ENCODE measurements at places on chromosomes 2 and 18.
A peak's percentile ranks its signal among the peaks of the same experiment; 100 is the strongest.

- DNase-seq: no peak
Observed at GRCh38 chr2:97857553-97857952, 138.2 kb downstream of the TMEM131 start.

DNA sequence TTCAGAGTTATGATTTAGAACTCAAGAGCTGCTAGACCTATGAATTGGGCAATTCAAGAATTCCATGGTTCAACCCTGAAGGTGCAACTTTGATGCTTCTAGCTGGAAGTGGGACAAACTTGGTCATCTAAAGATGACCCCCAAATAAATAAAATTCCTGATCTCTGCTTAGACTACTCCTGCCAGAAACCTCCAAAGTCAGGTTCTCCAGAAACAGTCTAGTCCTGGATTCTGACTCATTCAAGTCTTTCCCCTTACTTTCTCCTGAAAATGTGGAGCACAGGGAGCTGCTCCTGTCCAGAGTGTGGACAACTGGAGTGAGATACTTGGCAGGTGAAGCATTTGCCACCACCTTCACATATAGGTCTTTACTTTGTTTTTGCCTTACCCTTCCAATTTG lies 557.7 kb upstream of the TNP1 start:
- no peak for DNase-seq

DNA sequence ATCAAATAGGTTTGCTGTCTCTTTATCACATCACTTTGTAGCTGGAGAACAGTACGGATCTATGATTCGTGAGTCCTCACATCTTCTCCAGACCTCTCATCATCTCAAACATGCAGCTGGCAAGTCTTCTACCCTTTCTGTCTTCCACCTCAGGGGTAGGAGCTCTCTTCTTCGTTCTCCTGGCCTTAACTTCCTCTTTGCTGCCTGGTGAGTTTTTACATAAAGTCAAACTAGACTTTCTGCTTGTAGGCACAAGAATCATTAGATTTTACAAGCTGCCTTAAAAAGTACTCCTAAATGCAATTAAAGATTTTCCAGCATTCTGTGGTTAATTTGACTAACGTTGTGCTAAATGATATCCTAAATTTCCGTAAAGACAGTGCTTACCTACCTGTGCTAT lies 43.7 kb upstream of the TANK start:
- no peak for DNase-seq

DNA sequence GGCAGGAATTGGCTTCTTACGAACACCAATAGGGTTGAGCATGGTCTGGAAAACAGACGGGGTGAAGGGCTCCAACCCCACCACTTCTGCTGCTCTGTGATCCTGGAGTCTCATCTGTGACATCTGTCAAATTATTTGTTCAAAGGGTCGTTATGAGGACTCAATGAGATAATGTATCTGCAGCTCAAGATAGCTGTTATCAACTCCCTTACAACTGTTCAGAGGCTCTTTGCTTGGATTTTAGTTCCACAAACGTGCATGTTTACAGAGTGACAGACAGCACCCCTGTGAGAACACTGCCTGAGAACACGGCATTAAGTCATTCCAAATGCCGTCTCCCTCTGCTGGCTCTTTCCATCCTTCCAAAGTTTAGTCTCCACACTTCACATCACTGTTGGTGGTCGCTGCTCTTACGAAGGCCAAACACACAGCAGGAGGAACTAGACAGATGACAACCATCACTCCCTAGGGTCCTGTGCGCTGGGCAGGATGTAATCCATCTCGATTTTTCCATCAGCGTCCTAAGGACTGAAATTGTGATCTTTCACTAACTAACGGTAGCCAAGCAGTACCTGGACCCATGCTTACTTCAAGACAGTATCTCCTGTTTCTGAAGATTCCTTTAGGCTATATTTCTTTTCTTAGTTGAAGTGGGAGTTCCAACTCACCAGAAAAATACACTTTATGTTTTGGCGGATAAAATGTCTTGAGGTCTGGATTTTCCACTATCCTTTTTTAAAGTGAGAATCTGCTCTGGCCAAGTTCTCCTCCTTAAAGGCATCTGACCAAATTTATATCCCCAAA lies 220.3 kb downstream of the ANAPC1 start:
- DNase-seq: peak; percentile 30

GRCh38 chr18:79918615-79919011 lies 32.8 kb downstream of the SLC66A2 start:
- no peak for DNase-seq

DNA sequence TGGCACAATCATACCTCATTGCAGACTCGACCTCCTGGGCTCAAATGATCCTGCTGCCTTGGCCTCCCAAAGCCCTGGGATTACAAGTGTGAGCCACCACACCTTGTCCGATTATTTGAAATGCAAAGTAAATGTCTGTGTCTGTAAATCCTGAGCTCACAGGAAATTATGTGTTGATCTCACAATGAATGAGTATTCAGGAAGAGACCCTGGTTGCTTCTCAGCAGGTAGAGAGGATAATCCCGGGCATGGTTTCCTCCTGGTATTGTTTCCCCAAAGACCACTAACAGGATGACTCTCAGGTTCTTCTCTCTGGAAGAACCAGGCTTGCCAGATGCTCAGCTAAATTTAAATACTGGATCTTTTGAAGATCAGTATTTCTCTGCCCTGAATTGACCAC lies 147.6 kb downstream of the LDLRAD4 start:
- DNase-seq: no peak

DNA sequence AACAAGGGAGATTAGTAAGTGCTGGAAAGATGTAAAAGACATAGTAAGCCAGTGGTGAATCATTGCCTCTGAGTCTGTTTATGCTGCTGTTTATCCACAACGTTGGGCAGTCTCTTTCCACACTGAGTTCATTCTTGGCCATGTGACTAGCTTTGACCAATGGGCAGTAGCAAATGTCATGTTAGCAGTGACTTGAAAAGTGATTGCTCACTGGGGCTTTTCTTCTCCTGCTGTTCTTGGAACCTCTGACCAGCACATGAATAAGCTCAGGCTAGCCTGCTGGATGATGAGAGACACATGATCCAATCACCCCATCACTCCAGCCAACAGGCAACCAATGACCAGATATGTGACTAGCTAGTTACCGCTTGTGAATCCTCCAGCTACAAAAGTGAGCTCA lies 360.4 kb downstream of the SLC4A3 start:
- DNase-seq: peak; percentile 99

DNA sequence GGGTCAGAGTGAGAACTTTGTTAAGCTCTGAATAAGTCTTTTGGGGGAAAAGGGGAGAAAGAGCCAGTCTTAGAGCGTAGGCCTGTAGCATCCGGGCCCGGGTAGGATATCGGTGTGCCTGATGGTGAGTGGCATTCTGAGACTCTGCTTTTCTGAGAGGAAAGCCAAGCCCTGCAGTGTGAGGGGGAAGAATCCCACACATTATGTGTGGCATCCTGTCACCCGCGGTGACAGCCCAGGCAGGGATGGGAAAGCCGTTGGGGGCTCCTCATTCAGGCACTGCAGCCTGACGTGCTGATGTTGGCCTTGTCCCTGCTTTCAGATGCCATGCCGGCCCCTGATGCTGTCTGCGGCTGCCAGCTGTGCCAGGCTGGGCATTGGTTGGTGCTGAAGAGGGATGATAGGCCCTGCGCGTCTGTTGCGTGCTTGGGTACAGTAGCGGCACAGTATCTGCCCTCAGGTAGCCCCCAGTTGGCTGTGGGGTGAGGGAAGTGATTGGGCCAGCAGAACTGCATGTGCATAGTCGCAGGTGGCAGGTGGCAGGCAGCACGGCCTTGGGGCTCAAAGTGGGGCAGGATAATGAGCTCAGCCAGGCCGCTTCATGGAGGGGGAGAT lies 37.6 kb downstream of the GLI2 start:
- no peak for DNase-seq

DNA sequence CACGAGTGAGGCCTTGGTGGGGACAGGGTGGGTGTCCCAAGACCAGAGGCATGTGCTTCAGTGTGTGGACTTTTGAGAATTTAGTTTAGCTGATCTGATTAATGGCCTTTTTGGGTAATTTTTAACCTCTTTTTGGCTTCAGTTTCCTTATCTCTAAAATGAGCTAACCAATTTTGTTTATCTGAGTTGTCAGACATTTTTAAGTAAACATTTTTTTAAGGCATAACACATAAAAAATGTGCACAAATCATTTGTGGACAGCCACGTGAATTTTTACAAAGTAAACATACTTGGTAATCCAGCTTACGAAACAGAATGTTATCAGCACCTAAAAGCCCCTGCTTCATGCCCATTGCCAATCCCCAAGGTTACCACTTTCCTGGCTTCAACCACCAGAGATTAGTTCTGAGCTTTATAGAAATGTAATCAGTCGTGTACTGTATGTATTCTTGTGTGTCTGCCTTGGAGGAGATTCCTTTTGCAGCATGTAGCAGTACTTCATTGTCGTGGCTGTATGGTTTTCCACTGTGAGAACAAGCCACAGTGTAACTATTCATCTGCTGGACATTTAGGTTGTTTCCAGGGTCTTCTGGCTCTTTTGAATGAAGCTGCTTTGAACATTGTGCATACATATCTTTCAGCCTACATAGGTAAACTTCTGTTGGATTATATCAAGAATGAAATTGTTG lies 8.4 kb upstream of the INO80C start:
- no peak for DNase-seq

Data from fibroblast of mammary gland (primary cell).